ENCODE measurements at places on chromosomes 2 and 18. TPM values are rescaled to one million over a fixed set of nuclear protein-coding genes. Genes with fewer than 3 reads are reported as not detected.

- H3K4me3 ChIP-seq: no peak overlapping the region
- no peaks in the 10 kb centered on the region for H3K36me3 ChIP-seq
- H3K27ac ChIP-seq: peak overlapping the region; percentile 36
Measured at GRCh38 chr2:6780765-6781274, 84.9 kb downstream of the CMPK2 start.

- no peaks in the 10 kb centered on the region for H3K27me3 ChIP-seq
- no peak overlapping the region for H3K27ac ChIP-seq
- no peak overlapping the region for H3K4me3 ChIP-seq
- H3K36me3 ChIP-seq: no peaks in the 10 kb centered on the region
Measured at GRCh38 chr2:167332358-167332757, 444.1 kb downstream of the XIRP2 start.

DNA sequence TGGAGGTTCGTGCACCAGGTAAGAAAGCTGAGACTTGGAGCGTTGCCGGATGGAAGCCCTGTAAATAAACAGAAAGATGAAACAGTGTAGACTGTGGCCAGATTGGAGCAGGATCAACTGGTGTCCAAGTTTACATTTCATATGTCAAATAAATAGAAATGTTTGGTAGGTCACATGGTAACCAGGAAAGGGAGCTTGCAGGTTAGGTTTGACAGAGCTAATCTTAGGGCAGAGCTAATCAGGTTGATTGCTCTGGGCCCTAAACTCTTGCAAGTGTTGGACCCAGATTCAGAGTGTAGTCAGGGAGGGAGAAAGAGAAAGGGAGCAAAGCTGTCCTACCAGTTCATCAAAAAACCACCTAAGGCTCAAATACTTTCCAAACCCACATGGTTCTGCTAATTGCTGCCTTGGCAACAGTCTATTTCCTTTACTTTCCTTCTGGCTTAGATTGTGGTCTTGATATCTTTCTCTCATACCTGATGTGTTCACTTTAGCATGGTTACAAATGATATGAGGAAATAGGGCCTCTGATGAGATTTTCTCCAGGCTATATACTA lies 63.2 kb downstream of the G6PC2 start:
- H3K4me3 ChIP-seq: no peak overlapping the region
- H3K27me3 ChIP-seq: no peaks in the 10 kb centered on the region
- H3K4me1 ChIP-seq: no peaks in the 10 kb centered on the region
- DNase-seq: no peak

DNA sequence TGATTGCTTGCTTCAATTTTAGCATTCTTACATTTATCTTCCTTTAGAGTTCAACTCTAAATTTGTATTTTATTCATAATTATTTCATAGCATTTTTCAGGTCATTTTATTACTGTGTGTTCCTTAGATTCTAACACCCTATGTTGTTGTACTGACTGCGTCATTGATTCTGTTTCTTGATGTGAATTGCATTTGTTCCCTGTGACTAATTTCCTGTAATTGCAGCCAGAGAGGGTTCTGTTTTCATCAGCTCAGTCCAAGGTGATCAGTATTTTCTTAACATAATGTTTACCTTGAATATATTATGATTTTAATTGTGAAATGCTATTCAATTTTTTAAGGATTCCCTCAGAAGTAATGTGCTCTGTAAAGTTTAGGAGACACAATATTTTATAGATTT lies 970.2 kb upstream of the PIK3C3 start:
- no peaks in the 10 kb centered on the region for H3K27me3 ChIP-seq
- H3K36me3 ChIP-seq: no peaks in the 10 kb centered on the region
- no peak overlapping the region for H3K27ac ChIP-seq

- DNase-seq: no peak
- no peaks in the 10 kb centered on the region for H3K4me1 ChIP-seq
- no peaks in the 10 kb centered on the region for H3K36me3 ChIP-seq
- no peak overlapping the region for H3K4me3 ChIP-seq
Measured at GRCh38 chr2:46800218-46800617, 115.4 kb downstream of the MCFD2 start.

DNA sequence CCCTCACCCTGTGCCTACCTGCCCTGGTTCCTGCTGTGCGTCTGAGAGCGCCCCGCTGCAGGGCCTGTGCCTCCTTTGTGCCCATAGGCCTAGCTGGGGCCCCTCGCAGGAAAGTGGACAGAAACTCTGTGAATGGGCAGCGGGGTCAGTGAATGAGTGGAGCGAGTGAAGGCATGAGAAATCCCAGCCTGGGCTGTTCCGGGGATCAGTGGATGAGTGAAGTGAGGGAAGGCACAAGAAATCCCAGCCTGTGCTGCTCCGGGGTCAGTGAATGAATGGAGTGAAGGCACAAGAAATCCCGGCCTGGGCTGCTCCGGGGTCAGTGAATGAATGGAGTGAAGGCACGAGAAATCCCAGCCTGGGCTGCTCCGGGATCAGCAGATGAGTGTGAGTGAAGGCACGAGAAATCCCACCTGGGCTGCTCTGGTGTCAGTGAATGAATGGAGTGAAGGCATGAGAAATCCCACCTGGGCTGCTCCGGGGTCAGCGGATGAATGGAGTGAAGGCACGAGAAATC lies 2.0 kb downstream of the COLEC11 start:
- peaks cover 4% of the 10 kb centered on the region for H3K4me1 ChIP-seq
- DNase-seq: no peak
- no peaks in the 10 kb centered on the region for H3K27me3 ChIP-seq

- H3K4me1 ChIP-seq: no peaks in the 10 kb centered on the region
- no peak overlapping the region for H3K27ac ChIP-seq
- no peak for DNase-seq
Measured at GRCh38 chr2:129345540-129345939, 633.9 kb upstream of the RAB6C start.

DNA sequence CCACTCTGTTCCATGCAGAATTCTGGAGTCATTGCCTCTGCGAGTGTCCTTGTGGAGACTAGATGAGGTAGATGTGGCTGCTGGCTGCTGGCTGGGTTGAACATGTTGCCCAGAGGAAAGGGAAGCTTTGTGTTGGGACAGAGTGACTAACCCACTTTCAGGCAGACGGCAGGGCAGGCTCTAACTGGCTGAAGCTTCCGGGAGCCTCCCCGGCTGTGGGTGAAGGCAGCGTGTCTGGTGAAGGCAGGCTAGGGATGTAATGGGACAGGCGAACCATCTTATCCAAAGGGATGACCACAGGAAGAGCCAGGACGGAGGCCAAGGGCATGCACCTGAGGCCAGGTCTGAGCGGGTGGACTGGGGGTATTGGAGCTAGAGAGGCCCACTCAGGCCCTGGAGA lies 16.0 kb downstream of the ASPRV1 start:
- peak; percentile 79 for DNase-seq
- H3K27ac ChIP-seq: peak overlapping the region; percentile 65
- H3K27me3 ChIP-seq: no peaks in the 10 kb centered on the region
- peaks cover 19% of the 10 kb centered on the region for H3K4me1 ChIP-seq
- H3K36me3 ChIP-seq: peaks cover 33% of the 10 kb centered on the region

GRCh38 chr2:38794235-38794946 lies 16.4 kb downstream of the GEMIN6 start:
- H3K27me3 ChIP-seq: no peaks in the 10 kb centered on the region
- no peak overlapping the region for H3K4me3 ChIP-seq
- no peak for DNase-seq

DNA sequence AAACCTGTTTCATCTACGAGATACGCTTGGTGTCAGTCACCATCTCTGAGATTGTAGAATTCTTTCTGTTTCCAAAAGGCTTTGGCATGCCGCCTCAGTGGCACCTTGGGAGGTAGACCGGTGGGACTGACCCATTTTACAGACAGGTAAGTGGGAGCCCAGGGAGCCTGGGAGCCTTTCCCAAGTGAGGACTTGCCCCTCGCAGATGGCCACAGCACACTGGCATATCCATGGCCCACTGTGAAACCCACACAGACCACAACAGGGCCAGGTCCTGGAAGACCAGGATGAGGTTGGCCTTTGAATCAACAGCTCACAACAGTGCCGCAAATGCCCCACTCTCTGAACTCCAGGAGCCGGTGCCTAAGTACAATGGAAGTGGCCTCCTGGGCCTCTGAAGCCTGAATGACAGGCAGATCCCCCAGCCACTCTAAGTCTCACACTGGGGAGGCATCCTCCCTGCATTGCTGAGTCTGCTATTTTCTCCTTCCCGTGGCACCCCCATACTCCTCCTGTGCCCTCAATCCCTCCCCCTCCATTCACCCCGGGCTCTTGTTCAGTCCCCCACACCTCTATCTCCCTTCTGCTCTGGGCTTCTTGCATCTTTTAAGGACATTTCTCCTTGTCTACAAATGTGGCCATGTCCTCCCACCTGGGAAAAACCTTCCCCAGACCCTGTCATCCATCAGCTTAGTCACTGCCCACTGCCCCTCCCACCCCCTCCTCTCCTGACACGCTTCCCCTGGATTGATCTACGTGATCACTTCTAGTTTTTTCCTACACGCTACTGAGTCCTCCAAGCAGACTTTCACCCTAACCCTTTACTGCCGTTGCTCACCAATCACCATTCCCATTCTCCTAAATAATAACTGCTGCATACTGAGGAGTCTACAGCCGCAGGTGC lies 26.2 kb downstream of the CENPA start:
- DNase-seq: no peak
- no peaks in the 10 kb centered on the region for H3K4me1 ChIP-seq
- H3K4me3 ChIP-seq: no peak overlapping the region
- no peaks in the 10 kb centered on the region for H3K36me3 ChIP-seq
- H3K27ac ChIP-seq: no peak overlapping the region

GRCh38 chr18:76430636-76431035 lies 64.4 kb downstream of the ZNF516 start:
- H3K4me3 ChIP-seq: no peak overlapping the region
- no peak for DNase-seq
- H3K4me1 ChIP-seq: peaks cover 21% of the 10 kb centered on the region
- peaks cover 19% of the 10 kb centered on the region for H3K36me3 ChIP-seq
- no peak overlapping the region for H3K27ac ChIP-seq

- H3K4me3 ChIP-seq: no peak overlapping the region
- H3K36me3 ChIP-seq: no peaks in the 10 kb centered on the region
- H3K27me3 ChIP-seq: no peaks in the 10 kb centered on the region
- H3K27ac ChIP-seq: no peak overlapping the region
Measured at GRCh38 chr2:184558713-184559464, 39.4 kb upstream of the ZNF804A start.

DNA sequence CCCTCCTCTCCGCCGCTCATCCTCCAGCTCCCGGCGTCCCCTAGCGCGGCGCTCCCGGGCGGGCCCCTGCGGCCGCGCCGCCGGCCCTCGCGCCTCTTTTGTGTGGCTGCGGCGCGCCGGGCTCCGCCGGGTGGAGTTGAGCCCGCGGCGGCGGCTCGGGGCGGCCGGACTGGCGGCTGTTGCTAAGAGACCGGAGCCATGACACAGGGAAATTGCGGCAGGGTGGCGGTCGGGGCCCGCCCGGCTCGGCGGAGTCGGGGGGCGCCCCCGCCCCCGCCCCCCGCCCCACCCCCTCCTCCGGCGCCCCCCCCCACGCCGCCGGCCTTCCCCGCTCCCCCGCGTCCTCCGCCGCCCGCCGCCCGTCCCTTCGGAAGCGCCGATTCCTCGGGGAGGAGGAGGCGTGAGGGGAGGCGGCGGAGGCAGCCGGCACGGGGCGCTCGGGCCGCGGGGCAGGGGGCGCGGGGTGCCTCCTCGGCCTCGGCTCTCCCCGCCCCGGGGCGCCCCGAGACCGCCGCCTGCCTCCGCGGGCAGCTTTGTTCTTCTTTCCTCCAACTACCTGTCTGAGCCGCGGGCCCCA lies at the start of gene TMEM200C:
Gene TMEM200C, minus strand, starts transcription at position 224 of the 577 bp plus-strand sequence. CDS start 3,459 bp downstream, outside the sequence.
- peak; percentile 51 for DNase-seq
- no peak within 1 kb of the TSS for H3K27ac ChIP-seq
- H3K36me3 ChIP-seq: no peaks in the 10 kb centered on the region

GRCh38 chr18:6376433-6377229 lies 38.1 kb downstream of the L3MBTL4 start:
- no peak for DNase-seq
- no peaks in the 10 kb centered on the region for H3K36me3 ChIP-seq

- H3K27me3 ChIP-seq: no peaks in the 10 kb centered on the region
- H3K4me3 ChIP-seq: peak overlapping the region; percentile 82
- peak overlapping the region; percentile 97 for H3K27ac ChIP-seq
- no peaks in the 10 kb centered on the region for H3K36me3 ChIP-seq
- peaks cover 27% of the 10 kb centered on the region for H3K4me1 ChIP-seq
Measured at GRCh38 chr2:190533968-190534309, 583 bp downstream of the NEMP2 start.

GRCh38 chr2:228655331-228655730 lies 473.8 kb upstream of the SPHKAP start:
- no peaks in the 10 kb centered on the region for H3K4me1 ChIP-seq
- no peaks in the 10 kb centered on the region for H3K27me3 ChIP-seq
- no peak overlapping the region for H3K27ac ChIP-seq
- no peaks in the 10 kb centered on the region for H3K36me3 ChIP-seq
- H3K4me3 ChIP-seq: no peak overlapping the region
- DNase-seq: no peak

- DNase-seq: no peak
- H3K4me3 ChIP-seq: no peak overlapping the region
- peaks cover 18% of the 10 kb centered on the region for H3K4me1 ChIP-seq
- H3K36me3 ChIP-seq: peaks cover 1% of the 10 kb centered on the region
Measured at GRCh38 chr2:121625953-121626352, 23.3 kb downstream of the CLASP1 start.

GRCh38 chr2:33900610-33901009 lies 301.5 kb upstream of the FAM98A start:
- no peak for DNase-seq
- H3K36me3 ChIP-seq: no peaks in the 10 kb centered on the region
- no peaks in the 10 kb centered on the region for H3K27me3 ChIP-seq
- no peak overlapping the region for H3K27ac ChIP-seq
- no peaks in the 10 kb centered on the region for H3K4me1 ChIP-seq

- H3K36me3 ChIP-seq: no peaks in the 10 kb centered on the region
- peaks cover 39% of the 10 kb centered on the region for H3K4me1 ChIP-seq
- no peaks in the 10 kb centered on the region for H3K27me3 ChIP-seq
- H3K27ac ChIP-seq: no peak overlapping the region
Measured at GRCh38 chr2:108640731-108641130, 78.6 kb upstream of the RANBP2 start.

DNA sequence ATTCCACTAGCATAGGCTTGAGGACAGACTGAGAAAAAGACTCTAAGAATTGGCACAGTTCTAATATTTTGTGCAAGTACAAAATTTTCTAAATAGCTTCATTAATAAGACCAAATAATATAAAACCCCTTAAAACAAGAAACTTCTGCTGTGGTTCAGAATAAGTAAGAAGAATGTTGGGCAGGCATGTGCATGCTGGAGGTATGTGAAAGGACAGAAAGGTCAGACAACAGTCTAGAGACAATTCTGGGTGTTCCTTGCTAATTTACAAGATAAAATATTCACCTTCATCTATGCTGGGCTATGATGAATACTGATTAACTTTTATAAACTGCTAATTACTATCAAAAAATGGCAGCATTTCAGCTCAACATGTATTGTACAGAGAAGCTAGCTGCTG lies 14.9 kb downstream of the CEBPZOS start:
- no peak overlapping the region for H3K27ac ChIP-seq
- no peaks in the 10 kb centered on the region for H3K4me1 ChIP-seq
- peaks cover 78% of the 10 kb centered on the region for H3K36me3 ChIP-seq
- H3K27me3 ChIP-seq: no peaks in the 10 kb centered on the region

- H3K27me3 ChIP-seq: no peaks in the 10 kb centered on the region
- no peak overlapping the region for H3K4me3 ChIP-seq
- H3K36me3 ChIP-seq: no peaks in the 10 kb centered on the region
- H3K4me1 ChIP-seq: peaks cover 6% of the 10 kb centered on the region
- H3K27ac ChIP-seq: no peak overlapping the region
- DNase-seq: no peak
Measured at GRCh38 chr2:191612496-191612895, 65.4 kb upstream of the NABP1 start.

The TGFA gene
- total RNA-seq: 8.2 TPM

The ERFE gene
- not detected for total RNA-seq

The IL36RN gene
- total RNA-seq: not detected

The DCDC2C gene
- not detected for total RNA-seq

The CIB4 gene
- total RNA-seq: not detected

The FAM117B gene
- total RNA-seq: 13.1 TPM

The CHRND gene
- not detected for total RNA-seq

The RESP18 gene
- not detected for total RNA-seq

The FAP gene
- total RNA-seq: 3.4 TPM

The LAMA1 gene
- total RNA-seq: 0.65 TPM

The FER1L5 gene
- total RNA-seq: 0.44 TPM

The UGT1A4 gene
- total RNA-seq: not detected

The ASPRV1 gene
- 1.9 TPM for total RNA-seq
